ENCODE measurements at places on chromosomes 7 and 10. TPM values are rescaled to one million over a fixed set of nuclear protein-coding genes. Genes with fewer than 3 reads are reported as not detected.

GRCh38 chr10:122154545-122155366, 116.3 kb upstream of the BTBD16 start:
- no peak for DNase-seq

GRCh38 chr10:129880191-129880870, 83.7 kb downstream of the EBF3 start:
- no peak for DNase-seq

PSD gene
- polyA plus RNA-seq: 4.9 TPM

GRCh38 chr10:133140417-133141143, 19.4 kb upstream of the KNDC1 start:
- DNase-seq: peak; percentile 11

- no peak for DNase-seq
Measured at GRCh38 chr7:27606270-27607209, 56.1 kb downstream of the HIBADH start.

- no peak for DNase-seq
Measured at GRCh38 chr10:68135922-68136792, 26.9 kb downstream of the MYPN start.

GRCh38 chr7:135980012-135980551, 2.9 kb upstream of the MTPN start:
- DNase-seq: no peak

- no peak for DNase-seq
Measured at GRCh38 chr10:30540276-30540675, 89.3 kb downstream of the LYZL2 start.

GRCh38 chr10:49166484-49167400, 21.4 kb downstream of the TMEM273 start:
- no peak for DNase-seq

Measured in naive thymus-derived CD8-positive, alpha-beta T cell (primary cell).